ENCODE measurements at places on chromosomes 3 and 15.
A peak's percentile ranks its signal among the peaks of the same experiment; 100 is the strongest.

DNA sequence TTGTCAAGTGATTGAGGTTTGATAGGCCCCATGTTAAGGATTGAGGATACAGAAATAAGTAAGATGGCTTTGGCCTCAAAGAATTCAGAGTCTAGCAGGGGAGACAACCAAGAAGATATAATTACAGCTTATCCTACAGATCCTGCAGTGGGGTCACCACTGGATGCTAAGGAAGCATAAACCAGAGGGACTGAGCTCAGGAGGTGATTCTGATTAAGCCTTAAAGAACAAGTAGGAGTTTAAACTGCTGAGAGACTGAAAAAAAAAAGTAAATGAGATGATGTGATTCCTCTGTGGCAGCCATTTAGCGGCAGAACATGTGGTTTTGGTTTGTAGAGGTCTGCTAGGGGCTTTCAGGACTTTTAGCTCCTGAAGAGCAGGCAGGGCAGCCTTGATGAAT, 72.1 kb upstream of the ROPN1 start:
- DNase-seq = peak; percentile 48

- peak; percentile 36 for DNase-seq
Observed at GRCh38 chr3:175956964-175957363, 1097.8 kb downstream of the NAALADL2 start.

- no peak for DNase-seq
Observed at GRCh38 chr3:171508206-171508605, 48.0 kb upstream of the TNIK start.

- peak; percentile 48 for DNase-seq
Observed at GRCh38 chr3:13528217-13528867, 20.6 kb upstream of the FBLN2 start.

DNA sequence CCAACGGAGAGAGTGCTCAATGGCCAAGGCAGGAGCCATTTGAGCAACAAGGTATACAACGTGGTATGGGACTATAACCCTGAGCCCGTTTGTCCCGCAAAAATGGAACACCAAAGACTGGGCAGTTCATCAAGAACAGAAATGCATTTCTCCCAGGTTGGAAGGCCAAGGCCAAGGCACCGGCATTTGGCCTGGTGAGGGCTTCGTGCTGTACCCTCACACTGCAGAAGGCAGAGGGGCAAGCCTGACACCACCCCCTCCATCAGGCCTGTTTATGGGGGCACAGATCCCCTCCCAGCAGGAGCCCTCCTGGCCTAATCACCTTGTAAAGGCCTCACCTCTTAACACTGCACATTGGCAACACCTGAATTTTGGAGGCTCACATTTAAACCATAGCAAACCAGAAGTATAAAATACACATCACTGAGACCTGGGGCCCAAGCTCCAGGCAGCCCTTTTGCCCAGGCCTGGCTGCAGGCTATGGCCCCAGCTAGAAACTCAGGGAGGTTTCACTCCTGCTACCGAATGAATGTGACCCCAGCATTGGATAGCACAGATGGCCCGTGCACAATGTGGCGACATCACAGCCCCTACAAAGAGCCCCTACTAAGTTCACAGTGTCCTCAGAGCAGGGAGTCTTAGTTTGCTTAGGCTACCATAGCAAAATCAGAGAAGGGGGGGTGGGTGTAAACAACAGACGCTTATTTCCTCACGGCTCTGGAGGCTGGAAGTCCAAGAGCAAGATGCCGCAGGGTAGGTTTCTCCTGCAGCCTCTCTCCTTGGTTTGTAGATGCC, 47.1 kb downstream of the KLF15 start:
- no peak for DNase-seq

DNA sequence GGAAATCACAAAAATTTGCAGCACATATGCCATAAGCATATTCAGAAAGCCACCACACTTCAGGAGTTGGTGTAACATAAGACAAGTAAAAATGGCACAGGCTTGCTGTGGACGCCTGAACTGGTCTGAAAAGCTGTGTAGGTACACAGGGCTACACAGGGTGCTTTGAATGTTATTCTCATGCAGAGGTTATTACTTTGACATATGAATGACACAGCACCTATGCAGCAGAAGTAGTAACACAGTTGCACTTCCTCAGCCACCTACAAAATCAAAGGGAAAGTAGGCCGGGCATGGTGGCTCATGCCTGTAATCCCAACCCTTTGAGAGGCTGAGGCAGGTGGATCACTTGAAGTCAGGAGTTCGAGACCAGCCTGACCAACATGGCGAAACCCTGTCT, 54.5 kb downstream of the OSBPL10 start:
- DNase-seq = no peak

- peak; percentile 3 for DNase-seq
Observed at GRCh38 chr3:877001-877400, 215.8 kb upstream of the CNTN6 start.

- DNase-seq = peak; percentile 78
Observed at GRCh38 chr15:81410318-81410753, 36.3 kb upstream of the TMC3 start.

- no peak for DNase-seq
Observed at GRCh38 chr3:174099724-174100123, 702.2 kb downstream of the NLGN1 start.

GRCh38 chr3:41202075-41202833, 2.9 kb downstream of the CTNNB1 start:
- DNase-seq = no peak

DNA sequence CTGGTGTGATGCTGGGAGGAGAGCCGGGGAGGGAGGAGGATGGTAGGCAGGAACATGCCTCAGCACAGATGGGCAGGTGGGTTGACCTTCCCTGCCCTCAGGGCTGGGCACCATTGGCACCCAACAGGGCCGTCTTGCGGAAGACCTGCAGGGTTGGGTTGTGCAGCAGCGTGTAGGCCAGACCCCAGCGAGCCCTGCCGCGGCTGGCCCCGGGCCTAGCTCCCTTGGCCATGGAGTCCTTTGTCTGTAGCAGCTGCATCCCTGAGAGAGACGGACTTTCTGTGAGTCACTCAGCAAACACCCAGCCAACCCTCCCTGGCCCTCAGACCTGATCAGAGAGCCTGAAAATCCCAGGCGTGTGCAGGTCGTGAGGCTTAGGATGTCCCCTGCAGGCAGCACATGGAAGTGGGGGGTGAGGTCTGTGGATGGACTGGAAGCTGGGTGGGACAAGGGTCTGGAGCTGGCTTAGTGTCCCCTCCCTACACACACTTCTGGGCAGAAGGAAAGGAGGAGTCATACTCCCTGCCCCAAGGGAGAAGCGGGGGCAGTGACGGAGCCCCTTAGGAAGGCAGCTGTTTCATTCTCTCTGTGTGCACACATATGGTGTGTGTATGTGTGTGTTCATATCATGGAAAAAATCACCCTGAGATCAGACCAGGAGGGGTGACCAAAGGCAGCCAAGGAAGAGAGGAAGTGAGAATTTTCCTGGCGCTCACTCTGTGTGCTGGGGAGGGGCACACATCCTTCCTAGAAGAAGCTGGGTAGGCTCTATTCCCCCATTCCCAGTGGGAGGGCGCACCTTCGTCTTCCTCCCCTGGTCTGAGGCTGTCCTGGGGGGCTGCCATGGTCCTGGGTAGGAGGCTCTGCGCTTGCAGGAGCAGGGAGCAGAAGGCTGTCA, 6.7 kb downstream of the ISLR start:
- peak; percentile 78 for DNase-seq

Data from fibroblast of upper back skin (primary cell).